Renal cortical epithelial cell (primary cell): ENCODE measurements at places on chromosomes 12 and 14.

GRCh38 chr12:75488553-75488952 lies 8.0 kb downstream of the GLIPR1 start:
- DNase-seq: no peak

DNA sequence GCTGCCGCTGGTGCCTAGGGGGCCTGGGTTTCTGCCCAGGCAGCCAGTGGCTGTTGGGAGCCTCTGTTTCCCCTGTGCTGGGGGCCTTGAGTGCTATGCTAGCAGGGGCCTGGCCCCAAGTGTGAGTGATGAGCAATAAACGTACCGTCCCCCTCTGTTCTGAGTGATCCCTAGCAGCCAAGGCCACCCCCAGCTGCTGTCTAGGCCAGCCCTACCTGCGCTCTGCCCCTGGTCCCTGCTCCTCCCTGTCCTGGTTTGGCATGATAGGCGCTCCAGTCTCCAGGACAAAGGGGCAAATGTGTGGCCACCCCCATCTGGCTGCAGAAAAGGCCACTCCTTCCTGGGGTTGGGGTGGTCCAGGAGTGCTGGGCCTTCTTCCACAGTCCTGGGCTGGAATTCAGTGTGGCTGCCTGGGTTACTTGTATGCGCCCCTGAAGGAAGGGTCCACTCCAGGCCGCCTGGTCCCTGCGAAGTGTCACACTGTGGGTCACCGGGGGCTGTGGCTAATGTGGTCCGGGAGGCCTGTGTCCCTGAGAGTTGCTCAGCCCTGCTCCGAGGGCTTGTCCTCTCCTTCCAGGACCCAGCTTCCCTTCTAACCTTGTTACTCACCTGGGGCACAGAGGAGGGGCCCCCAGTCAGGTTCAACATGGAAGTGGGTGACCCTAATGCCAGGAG lies 7.0 kb downstream of the TRMT61A start:
- no peak for DNase-seq

- DNase-seq: no peak
Measured at GRCh38 chr12:131129839-131130238, 176.1 kb downstream of the ADGRD1 start.

DNA sequence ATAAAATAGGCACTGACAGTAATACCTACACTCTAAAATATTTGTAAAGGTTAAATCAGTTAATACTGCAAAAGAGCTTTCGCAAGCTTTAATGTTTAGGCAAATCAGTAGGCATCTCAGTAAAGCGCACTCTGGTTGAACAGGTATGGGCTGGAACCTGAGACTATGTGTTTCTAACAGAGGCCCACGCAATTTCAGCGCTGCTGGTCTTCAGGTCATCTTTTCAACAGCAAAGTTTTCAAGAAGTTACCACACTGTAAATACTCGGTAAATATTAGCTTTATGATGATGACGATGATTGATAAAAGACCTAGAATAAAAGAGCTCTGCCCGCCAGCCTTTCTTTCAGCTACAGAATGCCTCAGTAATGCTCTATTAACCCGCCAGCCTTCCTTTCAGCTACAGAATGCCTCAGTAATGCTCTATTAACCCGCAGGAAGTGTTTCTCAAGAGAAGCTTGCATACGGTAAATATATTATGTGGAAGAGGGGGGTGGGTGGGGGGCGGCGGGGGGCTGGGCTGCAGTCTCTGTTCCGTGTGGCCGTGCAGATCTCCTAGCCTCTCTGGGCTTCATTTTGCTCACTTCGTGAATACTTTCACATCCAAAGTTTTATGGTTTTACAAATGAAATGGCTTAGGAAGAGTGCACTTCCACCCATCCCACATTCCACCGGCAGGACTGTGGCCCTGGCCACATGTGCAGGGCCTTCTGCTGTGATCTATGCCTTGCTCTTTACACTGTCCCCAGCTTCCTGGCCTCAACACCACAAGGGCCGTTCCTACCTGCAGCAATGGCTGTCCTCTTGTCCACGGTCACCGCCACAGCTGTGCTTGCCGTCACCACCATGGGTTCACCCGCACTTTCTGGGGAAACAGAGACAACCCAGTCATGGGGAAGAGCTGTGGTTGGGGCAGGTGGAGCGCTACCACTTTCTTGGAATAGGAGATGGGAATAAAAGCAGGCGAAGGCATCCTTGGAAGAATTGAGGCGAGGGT lies 19.9 kb downstream of the LRTM2 start:
- peak; percentile 65 for DNase-seq

GRCh38 chr12:120620624-120621023 lies 19.8 kb upstream of the CABP1 start:
- DNase-seq: peak; percentile 29

GRCh38 chr12:32455607-32456071 lies 56.3 kb downstream of the FGD4 start:
- DNase-seq: peak; percentile 81

DNA sequence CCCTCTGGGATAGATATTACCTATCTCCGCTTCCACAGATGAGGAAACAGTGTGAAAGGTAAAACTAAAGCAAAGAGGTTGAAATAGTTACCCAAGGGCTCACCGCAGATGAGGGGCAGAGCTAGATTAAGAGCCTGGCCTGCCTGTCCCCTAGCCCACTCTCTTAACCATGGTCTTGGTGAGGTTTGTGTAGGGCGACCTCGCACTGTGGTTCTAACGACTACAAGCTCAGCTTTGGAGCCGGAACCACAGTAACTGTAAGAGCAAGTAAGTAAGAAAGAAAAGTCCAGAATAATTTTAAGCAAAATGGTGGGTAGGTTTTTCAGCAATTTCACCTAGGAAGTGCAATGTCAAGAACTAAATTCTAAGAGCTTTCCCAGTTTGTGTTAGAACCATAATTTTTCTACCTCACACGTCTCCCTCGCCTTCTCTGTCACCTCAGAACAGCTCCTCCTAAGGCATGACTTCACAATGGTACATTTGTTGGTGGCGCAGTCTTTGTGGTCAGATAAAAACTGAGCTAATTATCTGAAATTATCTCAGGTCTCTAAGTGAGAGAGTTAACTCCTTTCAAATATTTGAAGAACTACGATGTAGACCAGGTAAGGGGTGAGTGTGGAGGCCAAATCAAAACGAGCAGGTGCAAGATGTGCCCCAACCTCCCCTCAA lies 64.8 kb downstream of the DAD1 start:
- no peak for DNase-seq

DNA sequence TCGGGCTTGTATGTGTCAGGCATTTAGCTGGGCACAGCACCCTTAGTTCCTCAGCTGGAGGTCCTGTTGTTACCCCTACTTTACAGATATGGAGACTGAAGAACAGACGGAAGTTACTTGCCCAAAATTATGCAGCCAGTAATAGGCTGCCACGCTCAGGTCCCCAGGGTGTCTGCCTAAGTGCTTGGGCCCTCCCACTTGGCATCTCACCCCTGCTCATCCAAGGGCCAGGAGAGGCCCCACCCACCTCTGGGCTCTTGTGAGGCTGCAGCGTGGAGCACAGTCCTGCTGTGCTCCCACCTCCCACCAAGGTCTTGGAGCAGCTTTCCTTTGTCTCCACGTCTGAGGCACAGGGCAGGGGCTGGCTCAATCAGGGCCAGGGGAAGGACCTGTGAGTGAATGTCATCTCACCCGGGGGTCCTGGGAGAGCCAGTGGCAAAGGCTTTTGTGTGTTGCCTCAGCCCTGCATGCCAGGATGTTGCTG lies 64.6 kb downstream of the BEGAIN start:
- DNase-seq: no peak

GRCh38 chr14:72104011-72104613 lies 171.9 kb downstream of the RGS6 start:
- DNase-seq: no peak

DNA sequence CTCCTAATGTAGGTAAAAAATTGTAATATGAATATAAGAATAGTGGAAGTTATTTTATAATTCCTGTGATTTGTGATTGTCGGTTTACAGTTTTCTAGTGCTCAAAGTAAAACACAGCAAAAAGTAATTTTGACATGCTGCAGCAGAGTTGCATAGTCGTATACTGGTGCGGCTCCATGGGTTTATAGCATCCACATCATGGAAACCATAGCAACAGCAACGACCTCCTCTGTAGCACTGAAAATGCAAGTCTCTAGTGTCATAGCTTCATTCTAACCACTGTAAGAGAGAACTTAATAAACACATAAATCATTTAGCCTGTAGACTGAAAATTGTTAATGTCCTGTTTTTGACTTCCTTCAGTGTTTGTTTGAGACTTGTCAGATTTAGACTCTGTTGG lies 574.3 kb downstream of the KCNH5 start:
- DNase-seq: no peak

DNA sequence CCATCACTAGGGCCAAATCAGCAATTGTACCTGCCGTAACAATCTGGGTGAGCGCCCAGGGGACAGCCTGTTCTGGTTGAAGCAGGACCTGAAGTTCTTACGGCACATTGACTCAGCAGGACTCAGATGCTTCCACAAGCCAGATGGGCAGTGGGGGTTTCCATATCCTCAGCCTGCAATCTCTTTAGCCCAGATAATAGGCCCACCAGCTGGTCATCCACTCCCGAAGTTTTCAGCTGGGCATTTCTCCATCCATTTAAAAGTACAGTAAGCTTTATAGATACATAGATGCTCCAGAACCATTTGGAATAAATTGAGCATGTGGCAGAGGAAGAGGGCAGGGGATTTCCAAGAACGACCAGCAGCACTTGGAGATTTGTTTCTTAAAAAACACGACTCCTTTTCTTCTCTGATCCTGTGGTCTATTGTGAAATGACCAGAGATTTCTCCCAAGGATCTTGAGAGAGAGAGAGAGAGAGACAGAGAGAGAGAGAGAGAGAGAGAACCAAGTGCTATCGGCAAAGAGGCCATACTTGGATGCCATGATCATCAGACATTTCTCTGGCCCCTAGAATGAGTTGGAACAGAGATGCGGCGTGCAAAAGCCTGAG lies 74.8 kb upstream of the PLXNC1 start:
- DNase-seq: no peak

- no peak for DNase-seq
Measured at GRCh38 chr12:4003576-4003975, 130.4 kb upstream of the PARP11 start.

DNA sequence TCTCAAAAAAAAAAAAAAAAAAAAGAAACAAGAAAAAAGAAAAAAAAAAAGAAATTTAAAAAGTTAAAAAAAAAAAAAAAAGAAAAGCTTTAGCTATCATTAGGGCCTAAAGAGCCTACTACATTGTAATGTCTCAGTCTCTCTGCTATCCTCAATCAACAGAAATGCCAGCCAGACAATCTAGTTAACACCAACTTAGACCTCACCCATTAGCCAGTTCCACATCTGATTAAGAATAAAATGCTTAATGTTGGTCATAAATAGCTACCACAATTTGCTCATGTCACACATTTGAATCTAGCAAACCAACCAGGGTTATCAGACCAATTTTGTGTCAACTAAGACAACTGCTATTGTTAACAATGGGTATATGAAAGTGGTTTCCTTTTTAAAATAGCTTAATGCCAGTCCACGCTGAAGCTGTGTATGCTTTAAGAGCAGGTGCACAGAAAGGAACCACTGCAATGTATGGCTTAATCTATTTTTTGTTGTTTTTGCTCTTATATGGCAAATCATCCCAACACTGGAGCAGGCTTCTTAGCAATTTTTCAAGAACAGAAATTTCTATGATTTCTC lies 45.5 kb upstream of the SELPLG start:
- DNase-seq: no peak

GRCh38 chr12:95922231-95922630 lies 20.2 kb downstream of the CCDC38 start:
- DNase-seq: no peak

DNA sequence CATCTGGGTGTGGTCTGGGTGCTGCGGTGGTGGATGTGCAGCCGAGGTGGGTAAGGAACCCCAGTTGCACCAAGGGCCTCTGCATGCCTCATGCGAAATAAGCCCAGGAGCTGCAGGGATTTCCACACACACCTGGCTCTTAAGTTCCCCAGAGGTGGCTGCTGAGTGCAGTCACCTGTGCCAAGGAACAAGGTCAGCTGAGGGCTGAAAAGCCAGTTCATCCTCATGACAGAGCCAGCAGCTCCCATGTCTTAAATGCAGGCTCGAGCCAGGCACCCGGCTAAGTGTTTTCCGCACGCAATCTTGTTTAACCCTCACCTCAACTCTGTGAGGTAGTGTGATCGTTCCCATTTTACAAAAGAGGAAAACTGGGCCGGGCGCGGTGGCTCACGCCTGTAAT lies 9.7 kb downstream of the HVCN1 start:
- DNase-seq: no peak

- peak; percentile 41 for DNase-seq
Measured at GRCh38 chr12:26195250-26195640, at the start of gene SSPN. Gene SSPN (plus strand): TSS chr12:26195573. CDS start chr12:26195673, 100 bp downstream.

DNA sequence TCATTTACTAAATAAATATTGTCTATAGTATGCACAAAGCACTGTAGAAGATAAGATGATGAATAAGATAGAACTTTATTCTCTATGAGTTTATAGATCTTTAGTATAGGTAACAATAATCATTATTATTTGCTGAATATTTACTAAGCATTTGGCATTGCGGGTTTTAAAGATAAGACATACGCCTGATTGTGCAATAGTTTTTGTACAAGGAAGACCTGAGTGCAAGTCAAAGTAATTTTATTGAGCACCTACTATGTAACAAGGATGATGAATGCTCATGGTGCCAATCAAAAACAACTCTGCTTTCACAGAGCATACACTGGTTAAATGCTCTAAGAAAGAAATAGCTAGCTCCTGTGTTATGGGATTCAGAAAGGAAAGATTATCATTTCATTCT lies 1461.7 kb upstream of the FLRT2 start:
- DNase-seq: no peak

DNA sequence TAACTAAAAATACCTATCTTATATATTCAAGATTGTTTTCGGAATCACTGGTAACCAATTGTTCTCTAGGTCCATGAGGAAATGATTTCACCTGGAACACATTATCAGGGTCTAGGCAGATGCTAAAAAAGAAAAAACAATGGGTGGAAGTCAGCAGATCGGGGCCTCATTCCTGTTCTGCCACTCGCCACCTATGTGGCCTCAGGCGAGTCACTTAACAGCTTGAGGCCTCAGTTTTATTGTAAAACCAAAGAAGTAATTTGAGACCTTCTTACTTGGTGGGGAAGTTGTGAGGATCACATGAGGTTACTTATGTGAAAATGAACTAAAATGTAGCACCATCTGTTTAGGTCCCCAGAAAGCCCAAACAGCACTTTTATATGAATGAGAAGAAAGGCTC lies 6.2 kb upstream of the RNASE10 start:
- peak; percentile 45 for DNase-seq

DNA sequence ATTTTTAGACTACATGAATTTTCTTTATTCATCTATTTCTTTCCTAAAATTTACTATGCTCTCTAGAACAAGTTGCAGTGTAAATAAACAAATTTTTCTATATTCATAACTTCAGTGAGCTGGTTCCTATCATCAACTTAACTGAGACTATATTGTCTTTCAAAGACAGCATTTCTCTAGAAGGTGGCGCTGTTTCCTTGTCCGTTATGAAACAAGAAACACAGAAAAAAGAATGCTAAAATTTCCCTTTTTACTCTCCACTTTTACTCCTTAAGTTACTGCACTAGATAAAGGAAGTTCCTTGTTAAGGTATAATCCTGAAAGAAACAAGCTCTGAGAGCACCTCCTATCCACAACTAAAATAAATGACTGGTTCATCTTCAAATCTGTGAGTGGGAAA lies 8.2 kb upstream of the CLEC2A start:
- peak; percentile 3 for DNase-seq

GRCh38 chr14:77184396-77185092 lies 2.9 kb downstream of the TMEM63C start:
- no peak for DNase-seq
